Thymus (tissue), 14 donors: ENCODE measurements at places on chromosomes 2 and 18. TPM values are rescaled to one million over a fixed set of nuclear protein-coding genes. Genes with fewer than 3 reads are reported as not detected.

LANCL1 gene
- 22.5 TPM for total RNA-seq

AGAP1 gene
- total RNA-seq, result 1.7 TPM

TMEM169 gene
- 1.1 TPM for total RNA-seq

KIAA2012 gene
- 0.19 TPM for total RNA-seq

TUBA3E gene
- total RNA-seq, result 0.05 TPM

LRATD1 gene
- total RNA-seq, result 2.1 TPM

- H3K4me3 ChIP-seq, result no peak overlapping the region
- no peaks in the 10 kb centered on the region for H3K27me3 ChIP-seq
- H3K27ac ChIP-seq, result no peak overlapping the region
- DNase-seq, result no peak
Observed at GRCh38 chr2:111037128-111037527, 83.6 kb upstream of the BCL2L11 start.

- no peaks in the 10 kb centered on the region for H3K4me1 ChIP-seq
- no peaks in the 10 kb centered on the region for H3K36me3 ChIP-seq
Observed at GRCh38 chr18:63762518-63762917, 12.7 kb upstream of the SERPINB7 start.

- no peak for DNase-seq
- H3K4me3 ChIP-seq, result no peak overlapping the region
- H3K27ac ChIP-seq, result no peak overlapping the region
- H3K27me3 ChIP-seq, result peaks cover 2% of the 10 kb centered on the region
- no peaks in the 10 kb centered on the region for H3K4me1 ChIP-seq
Observed at GRCh38 chr2:37916512-37917082, 8.5 kb upstream of the RMDN2 start.

DNA sequence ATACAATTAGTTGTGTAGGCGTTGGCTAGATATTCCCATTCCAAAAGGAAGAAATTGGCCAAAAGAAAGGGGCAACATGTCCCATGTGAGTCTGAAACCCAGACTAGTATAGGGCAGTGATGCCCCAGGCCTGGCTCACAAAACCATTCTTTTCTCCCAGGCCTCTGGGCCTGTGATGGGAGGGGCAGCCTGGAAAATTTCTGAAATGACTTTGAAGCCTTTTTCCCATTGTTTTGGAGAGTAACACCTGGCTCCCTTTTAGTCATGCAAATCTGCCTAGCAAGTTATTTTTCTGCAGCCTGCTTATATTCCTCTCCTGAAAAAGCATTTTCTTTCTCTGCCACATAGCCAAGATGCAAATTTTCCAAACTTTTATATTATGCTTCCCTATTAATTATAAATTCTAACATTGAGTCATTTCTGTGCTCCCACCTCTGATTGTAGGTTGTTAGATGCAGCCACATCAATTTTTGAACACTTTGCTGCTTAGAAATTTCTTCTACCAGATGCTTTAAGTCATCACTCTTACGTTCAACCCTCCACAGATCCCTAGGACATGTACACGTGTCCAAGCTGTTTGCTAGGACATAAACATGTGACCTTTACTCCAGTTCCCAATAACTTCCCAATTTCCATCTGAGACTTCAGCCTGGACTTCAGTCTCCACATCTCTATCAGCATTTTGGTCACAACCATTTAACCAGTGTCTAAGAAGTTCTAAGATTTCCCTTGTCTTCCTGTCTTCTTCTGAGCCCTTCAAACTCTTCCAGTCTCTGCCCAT is 76.1 kb upstream of the MC4R start:
- no peaks in the 10 kb centered on the region for H3K27me3 ChIP-seq
- no peaks in the 10 kb centered on the region for H3K4me1 ChIP-seq
- no peaks in the 10 kb centered on the region for H3K36me3 ChIP-seq
- H3K4me3 ChIP-seq, result no peak overlapping the region

DNA sequence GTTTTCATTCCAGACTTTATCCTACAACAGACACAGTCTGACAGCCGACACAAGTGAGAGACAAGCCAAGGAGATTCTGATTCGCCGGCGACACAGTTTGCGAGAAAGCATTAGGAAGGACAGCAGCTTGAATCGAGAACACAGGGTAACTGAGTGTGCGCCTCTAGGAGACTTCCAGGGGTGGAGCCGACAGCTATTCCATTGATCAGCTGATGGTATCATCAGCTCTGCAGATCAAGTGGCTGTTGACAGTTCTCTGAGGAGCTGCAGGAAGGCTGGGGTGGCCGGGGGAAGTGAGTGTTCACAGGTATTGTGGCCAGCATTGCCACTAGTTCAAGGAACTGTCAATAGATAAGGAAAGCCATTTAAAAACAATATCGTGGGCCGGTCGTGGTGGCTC is 57.3 kb upstream of the TMEM182 start:
- H3K36me3 ChIP-seq, result no peaks in the 10 kb centered on the region
- H3K27me3 ChIP-seq, result peaks cover 4% of the 10 kb centered on the region
- no peak overlapping the region for H3K4me3 ChIP-seq

DNA sequence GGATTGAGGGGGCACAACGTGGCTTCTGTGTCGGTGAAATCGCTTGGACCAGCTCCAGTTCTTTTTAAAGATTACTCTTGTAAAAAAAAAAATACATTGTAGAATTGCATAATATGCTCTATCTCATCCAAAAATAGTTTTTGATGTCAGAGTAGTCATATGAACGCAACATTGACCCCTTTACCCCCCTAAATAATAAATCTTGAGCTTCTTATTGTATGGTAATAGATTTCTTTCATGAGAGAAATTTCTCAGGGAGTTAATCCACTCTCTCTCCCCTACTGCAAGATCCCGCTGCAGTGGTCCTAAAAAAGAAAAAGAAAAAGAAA is 50.2 kb upstream of the PAIP2B start:
- DNase-seq, result no peak
- H3K27ac ChIP-seq, result no peak overlapping the region
- peak overlapping the region; percentile 45 for H3K4me3 ChIP-seq
- H3K27me3 ChIP-seq, result peaks cover 28% of the 10 kb centered on the region

GRCh38 chr2:17076533-17076932 is 410.9 kb upstream of the CYRIA start:
- H3K36me3 ChIP-seq, result no peaks in the 10 kb centered on the region
- no peak for DNase-seq
- H3K4me1 ChIP-seq, result no peaks in the 10 kb centered on the region
- H3K27me3 ChIP-seq, result no peaks in the 10 kb centered on the region

DNA sequence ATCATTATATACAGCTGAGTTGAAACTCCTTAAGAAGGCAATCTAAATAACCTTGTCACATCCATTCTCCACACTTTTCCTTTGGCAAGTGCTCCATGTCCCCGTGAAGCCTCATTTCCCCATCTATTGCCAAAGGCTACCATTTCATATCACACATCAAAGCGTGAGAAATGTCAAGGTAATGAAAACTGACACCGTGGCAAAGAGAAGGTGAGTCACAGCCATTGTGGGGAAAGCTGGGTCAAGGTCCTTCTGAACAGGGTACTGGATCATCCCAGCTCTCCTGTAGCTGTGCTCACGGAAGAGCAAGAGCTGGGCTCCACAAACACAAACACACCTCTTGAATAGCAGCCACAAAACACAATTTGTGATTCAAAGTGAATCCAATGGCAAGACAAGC is 58.2 kb upstream of the REG3G start:
- no peak overlapping the region for H3K27ac ChIP-seq
- no peak overlapping the region for H3K4me3 ChIP-seq
- no peaks in the 10 kb centered on the region for H3K36me3 ChIP-seq
- H3K27me3 ChIP-seq, result no peaks in the 10 kb centered on the region
- DNase-seq, result no peak

- no peak overlapping the region for H3K27ac ChIP-seq
- H3K4me1 ChIP-seq, result no peaks in the 10 kb centered on the region
- H3K36me3 ChIP-seq, result no peaks in the 10 kb centered on the region
- H3K4me3 ChIP-seq, result no peak overlapping the region
- H3K27me3 ChIP-seq, result no peaks in the 10 kb centered on the region
Observed at GRCh38 chr2:1969701-1970015, 225.3 kb upstream of the PXDN start.

- H3K36me3 ChIP-seq, result no peaks in the 10 kb centered on the region
- H3K27me3 ChIP-seq, result no peaks in the 10 kb centered on the region
- no peak overlapping the region for H3K27ac ChIP-seq
- no peak for DNase-seq
Observed at GRCh38 chr2:126994340-126994777, 95.7 kb downstream of the TEX51 start.

DNA sequence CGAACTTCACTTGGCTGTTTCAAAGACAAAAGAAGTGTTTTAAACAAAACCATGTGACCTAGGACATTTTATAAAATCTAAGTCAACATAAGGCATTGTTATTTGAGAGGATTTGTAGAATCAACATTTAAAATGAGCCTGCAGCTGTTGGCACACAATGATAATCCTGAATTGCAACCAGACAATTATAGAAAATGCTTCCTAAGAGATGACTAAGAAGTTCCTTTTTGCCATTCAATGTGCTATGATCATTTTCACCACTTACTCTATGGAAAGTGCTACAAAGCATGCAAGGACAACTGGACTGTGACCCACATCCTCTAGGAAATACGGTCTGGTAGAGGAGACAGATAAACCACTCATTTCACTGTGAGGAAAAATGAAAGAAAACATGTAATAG is 246.4 kb downstream of the CDH20 start:
- no peak overlapping the region for H3K27ac ChIP-seq
- no peak for DNase-seq
- H3K27me3 ChIP-seq, result peaks cover 2% of the 10 kb centered on the region

- no peak for DNase-seq
- no peak overlapping the region for H3K4me3 ChIP-seq
- H3K4me1 ChIP-seq, result no peaks in the 10 kb centered on the region
- H3K36me3 ChIP-seq, result no peaks in the 10 kb centered on the region
- H3K27me3 ChIP-seq, result no peaks in the 10 kb centered on the region
Observed at GRCh38 chr2:221767106-221768012, 195.3 kb upstream of the EPHA4 start.

DNA sequence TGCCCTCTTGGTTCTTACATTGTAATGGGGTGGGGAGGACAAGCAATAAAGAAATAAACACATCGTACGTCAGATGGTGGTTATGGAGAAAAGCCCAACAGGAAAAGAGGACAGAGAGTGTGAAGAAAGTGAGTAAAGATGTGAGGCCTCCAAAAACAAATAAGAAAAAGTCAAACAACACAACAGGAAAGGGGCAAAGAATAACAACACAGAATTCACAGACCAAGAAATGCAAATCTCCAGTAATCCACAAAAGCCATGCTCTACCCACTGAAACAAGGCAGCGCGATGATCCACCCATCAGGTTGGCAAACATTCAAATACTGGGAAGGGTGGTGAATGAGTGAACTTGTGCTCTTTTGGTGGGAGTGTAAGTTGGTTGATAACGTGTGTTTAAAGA is 16.7 kb upstream of the DUSP2 start:
- DNase-seq, result no peak
- H3K4me3 ChIP-seq, result no peak overlapping the region
- no peaks in the 10 kb centered on the region for H3K36me3 ChIP-seq
- H3K4me1 ChIP-seq, result peaks cover 82% of the 10 kb centered on the region

GRCh38 chr2:62713837-62714236 is 8.3 kb downstream of the EHBP1 start:
- no peaks in the 10 kb centered on the region for H3K27me3 ChIP-seq
- H3K4me1 ChIP-seq, result no peaks in the 10 kb centered on the region
- H3K36me3 ChIP-seq, result peaks cover 2% of the 10 kb centered on the region
- no peak overlapping the region for H3K27ac ChIP-seq
- no peak for DNase-seq

DNA sequence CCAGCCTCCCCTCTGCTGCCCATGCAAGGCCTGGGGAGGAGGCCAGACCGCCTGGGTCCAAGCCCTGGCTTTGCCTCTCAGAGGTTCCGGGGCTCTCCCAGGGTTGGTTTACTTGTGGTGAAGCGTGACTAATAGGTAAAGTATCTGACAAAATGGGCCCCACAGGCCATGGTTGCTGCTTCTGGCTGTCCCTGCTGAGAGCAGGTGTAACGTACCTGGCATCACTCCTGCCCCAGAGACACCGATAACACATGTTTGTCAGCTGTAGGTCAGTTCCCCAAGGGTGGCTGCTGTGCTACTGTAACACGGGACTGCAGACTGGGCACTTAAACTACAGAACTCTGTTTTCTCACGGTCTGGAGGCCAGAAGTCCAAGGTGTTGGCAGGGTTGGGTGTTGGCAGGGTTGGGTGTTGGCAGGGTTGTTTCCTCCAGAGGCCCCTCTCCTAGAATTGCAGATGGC is 34.1 kb downstream of the ODC1 start:
- no peaks in the 10 kb centered on the region for H3K27me3 ChIP-seq
- H3K4me3 ChIP-seq, result no peak overlapping the region
- DNase-seq, result no peak
- peaks cover 35% of the 10 kb centered on the region for H3K4me1 ChIP-seq
- no peaks in the 10 kb centered on the region for H3K36me3 ChIP-seq

DNA sequence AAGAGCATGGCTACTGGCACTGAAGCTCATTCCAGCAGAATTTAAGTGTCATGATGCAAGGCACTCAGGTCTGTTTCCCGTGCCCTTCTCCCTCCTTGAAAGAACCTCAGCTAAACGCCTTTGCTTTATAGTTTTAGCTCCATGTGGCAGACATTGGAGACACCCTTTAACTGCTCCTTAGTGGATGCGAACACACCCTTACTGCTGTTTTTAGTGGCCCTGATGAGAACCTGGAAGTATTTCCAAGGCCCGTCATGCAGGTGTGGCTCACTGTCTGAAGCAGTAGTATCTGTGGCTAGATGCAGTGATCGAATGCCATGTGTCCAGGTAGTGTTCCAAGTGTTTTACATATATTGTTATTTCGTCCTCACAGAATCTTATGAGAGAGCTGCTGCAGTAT is 28.3 kb downstream of the KIF5C start:
- H3K27ac ChIP-seq, result no peak overlapping the region
- no peaks in the 10 kb centered on the region for H3K27me3 ChIP-seq
- H3K4me1 ChIP-seq, result no peaks in the 10 kb centered on the region
- H3K4me3 ChIP-seq, result no peak overlapping the region
- no peak for DNase-seq

DNA sequence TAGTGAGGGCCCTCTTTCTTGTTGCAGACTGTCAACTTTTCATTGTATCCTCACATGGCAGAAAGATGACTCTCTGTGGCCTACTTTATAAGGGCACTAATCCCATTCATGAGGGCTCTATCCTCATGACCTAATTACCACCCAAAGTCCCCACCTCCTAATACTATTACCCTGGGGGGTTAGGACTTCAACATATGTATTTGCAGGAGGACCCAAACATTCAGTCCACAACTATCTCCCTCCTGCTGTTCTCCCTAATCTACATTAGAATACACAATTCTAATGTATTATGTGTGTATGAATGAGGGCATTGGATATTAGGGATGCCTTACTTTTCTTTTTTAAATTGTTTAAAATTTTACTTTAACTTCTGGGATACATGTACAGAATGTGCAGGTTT is 246.0 kb upstream of the TANK start:
- H3K4me3 ChIP-seq, result no peak overlapping the region
- no peak overlapping the region for H3K27ac ChIP-seq
- H3K4me1 ChIP-seq, result no peaks in the 10 kb centered on the region
- no peaks in the 10 kb centered on the region for H3K36me3 ChIP-seq
- H3K27me3 ChIP-seq, result no peaks in the 10 kb centered on the region
- no peak for DNase-seq

DNA sequence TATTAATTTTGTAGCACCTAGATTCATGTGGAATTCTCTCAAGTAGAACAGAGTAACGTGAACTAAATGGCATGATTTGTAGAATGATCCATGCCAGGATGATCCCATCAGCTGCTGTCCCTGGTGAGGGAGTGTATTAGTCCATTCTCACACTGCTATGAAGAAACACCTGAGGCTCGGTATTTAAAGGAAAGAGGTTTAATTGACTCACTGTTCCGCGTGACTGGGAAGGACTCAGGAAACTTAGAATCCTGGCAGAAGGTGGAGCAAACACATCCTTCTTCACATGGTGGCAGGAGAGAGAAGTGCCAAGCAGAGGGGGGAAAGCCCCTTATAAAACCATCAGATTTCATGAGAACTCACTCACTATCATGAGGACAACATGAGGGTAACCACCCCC is 312.6 kb downstream of the PTPRM start:
- no peaks in the 10 kb centered on the region for H3K36me3 ChIP-seq
- no peak overlapping the region for H3K27ac ChIP-seq
- H3K27me3 ChIP-seq, result no peaks in the 10 kb centered on the region
- no peak overlapping the region for H3K4me3 ChIP-seq
- DNase-seq, result no peak
